Sigmoid colon (tissue), 7 donors: ENCODE measurements at places on chromosomes 12 and 14. TPM values are rescaled to one million over a fixed set of nuclear protein-coding genes. Genes with fewer than 3 reads are reported as not detected.

Gene SALL2
- 15.8 TPM for total RNA-seq

Gene A2M
- total RNA-seq: 296 TPM

DNA sequence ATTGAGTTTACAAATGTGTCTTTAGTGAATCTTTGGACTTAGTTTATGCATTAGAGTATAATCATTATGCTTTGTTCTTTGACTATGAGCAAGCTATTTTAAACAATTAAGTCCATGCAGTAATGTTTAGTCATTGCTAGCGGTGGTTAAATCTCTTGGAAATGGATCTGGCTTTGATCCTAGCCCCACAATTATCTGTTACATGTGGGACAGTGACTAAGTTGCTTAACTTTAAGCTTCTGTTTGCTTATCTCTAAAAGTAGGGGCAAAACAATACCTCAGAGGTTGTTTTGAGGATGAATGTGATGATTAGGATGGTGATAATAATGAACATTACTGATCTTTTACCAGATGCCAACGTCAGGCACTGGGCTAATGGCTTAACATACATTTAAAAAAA lies 124.2 kb downstream of the NPAS3 start:
- no peak for DNase-seq

- no peak for DNase-seq
Measured at GRCh38 chr14:80419769-80420168, 208.5 kb upstream of the DIO2 start.

GRCh38 chr12:60230056-60230455 lies 634.2 kb downstream of the SLC16A7 start:
- no peak for DNase-seq
